ENCODE measurements at places on chromosomes 1 and 21.

GRCh38 chr21:41868062-41868710, 11.0 kb downstream of the PRDM15 start:
- no peak for DNase-seq

DNA sequence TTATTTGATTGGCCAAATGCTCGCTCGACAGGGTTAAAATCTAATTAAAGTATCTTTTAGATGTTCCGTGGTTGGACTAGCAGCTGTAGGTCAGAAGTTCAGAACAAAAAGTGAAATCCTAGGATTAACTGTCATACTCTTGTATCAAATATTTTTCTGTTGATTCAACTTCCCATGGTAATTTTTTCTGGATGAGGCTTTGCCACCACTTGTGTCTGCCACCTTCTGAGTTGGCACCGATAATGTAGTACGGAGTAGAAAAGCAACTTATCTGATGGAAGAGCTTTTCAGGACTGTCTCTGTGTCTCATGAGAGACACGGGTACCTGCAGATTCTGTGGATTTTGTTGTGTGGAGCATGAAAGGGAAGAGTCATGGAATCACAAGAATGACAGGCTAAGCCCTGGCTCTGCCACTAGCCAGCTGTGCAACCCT, 44.6 kb upstream of the CNN3 start:
- no peak for DNase-seq

DNA sequence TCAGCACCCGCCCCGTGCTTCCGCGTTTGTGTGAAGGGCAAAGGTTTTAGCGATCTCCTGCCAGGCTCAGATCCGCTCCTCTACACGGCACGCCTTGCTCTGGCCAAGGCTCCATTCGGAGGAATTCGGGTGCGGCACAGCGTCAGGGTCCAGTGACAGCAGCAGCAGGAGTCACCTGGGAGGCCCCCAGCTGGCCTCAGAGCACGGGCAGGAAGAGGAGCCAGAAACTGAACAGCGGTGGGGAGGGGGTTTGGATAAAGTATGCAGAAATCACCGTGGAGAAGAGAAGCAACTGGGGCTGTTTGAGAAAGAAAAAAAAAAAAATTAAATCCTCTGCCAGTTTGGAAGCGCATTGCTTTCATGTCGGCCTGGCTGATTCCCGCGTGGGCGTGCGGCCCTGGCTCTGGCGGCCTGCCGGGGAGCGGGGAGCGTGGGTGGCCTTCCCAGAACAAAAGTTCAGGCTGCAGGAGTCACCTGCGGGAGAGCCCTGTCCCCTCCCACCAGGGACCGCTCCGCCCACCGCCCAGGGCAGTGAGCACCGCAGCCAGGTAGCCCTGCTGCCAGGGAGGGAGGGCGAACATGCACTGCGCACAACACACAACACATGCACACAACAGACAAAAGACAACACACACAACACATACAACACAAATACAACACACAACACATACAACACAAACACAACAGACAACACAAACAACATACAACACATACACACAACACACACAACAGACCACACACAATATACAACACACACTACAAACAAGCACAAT, 107.6 kb downstream of the ETS2 start:
- no peak for DNase-seq

GRCh38 chr1:15400627-15401026, 9.1 kb upstream of the EFHD2 start:
- DNase-seq: no peak

DNA sequence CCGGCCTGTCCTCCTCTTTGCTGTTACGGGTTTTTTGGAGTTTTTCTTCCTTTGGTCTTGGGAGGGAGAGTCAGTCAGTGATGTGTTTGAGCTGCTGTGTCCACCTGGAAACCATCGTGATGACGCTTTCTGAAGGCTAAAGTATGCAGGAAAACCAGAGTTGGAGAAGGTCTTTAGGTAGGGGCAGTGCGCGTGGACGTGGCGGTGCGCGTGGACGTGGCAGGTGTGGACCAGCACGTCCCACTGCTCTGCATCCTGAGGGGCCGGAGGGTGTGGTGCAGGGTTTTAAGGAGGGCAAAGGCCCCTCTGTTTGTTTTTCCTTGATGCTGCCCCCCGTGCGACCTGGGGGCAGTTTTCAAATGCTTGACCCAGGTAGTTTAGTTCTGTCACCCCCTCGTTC, 29.9 kb downstream of the PRKCZ start:
- DNase-seq: no peak

- no peak for DNase-seq
Observed at GRCh38 chr1:88581703-88582102, 102.4 kb upstream of the PKN2 start.

DNA sequence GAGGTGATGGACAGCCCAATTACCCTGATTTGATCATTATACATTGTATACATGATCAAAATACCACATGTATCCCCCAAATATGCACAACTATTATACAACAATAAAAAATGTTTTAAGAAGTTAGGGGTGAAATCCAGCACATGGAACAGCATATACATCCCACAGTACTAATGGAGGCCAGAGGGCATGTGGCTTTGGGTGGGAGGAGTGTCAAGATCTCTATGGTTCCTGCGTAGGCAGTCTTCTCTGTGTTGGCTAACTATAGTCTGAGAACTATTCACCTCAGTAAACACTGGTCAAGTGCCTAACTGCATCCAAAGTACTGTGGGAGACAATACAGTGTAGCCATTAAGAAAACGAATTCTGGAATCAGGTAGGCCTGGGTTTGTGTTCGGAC, 74.1 kb downstream of the GADD45A start:
- DNase-seq: no peak

- no peak for DNase-seq
Observed at GRCh38 chr1:212691561-212692071, 8.0 kb downstream of the BATF3 start.

DNA sequence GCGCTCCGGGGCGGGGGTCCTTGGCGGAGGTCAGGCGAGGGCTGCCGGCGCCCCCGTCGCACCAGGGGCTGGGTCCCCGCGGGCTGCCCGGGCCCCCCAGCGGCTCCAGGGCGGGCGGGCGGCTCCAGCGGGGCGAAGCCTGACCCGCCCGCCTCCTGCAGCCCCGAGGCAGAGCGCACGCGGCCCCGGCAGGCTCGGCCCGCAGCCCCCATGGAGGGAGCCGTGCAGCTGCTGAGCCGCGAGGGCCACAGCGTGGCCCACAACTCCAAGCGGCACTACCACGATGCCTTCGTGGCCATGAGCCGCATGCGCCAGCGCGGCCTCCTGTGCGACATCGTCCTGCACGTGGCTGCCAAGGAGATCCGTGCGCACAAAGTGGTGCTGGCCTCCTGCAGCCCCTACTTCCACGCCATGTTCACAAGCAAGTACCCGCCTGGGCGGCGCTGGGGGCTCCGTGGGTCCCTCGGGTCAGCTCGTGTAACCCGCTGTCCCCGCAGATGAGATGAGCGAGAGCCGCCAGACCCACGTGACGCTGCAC, 817 bp downstream of the KLHL17 start:
- DNase-seq: no peak

DNA sequence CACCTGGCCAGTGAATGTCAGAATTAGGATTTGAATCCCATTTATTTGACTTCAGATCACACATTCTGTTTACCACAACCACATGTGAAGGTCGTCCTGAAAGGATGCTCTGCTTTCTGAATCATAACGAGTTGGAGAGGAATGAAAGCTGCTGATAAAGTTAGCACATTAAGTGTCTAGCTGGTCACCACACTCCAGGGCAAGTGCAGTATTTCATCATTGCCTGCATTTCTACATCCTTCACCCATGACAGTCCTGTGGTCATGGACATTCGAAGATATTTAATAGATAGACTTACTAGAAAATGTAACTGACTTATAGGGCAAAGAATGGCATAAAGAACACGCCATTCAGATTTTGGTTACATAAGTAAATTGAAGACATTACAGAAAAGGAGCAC, 52.7 kb upstream of the ST6GALNAC3 start:
- DNase-seq: no peak

GRCh38 chr1:91844862-91845528, 41.0 kb downstream of the TGFBR3 start:
- DNase-seq: no peak

GRCh38 chr1:46437723-46438122, 43.6 kb downstream of the FAAH start:
- no peak for DNase-seq

DNA sequence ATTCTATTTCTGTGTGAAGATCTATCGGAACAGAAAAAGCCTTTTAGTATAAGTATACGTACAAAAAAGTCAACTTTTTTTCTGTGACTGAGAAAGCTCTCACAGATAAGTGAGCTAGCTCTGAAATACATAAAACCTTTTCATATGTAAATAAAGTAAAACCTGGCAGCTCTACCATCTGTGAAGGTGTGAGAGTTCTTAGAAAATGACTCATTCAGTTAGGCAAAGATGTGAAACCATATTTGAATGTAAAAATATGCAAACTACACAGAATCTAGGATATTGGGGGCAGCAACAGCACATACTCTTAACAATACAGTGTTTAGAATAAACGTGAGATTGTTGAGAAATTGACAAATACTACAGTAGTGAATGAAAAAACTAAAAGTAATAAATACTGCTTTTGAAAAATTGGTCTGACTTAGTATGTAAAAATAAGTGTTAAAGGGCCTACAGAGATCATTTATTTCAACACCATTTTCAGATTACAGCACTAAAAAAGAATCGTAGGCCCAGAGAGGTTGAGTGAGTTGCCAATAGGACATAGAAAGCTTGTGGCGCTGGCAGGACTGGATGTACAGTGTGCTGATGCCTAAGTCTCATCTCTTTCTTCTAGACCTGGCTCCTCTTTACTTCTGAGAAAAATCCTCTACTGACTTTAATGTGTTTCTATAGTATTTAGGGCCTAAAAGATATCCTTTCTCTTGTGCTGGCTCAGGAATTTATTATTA, 19.8 kb downstream of the ATP6V1G3 start:
- no peak for DNase-seq

DNA sequence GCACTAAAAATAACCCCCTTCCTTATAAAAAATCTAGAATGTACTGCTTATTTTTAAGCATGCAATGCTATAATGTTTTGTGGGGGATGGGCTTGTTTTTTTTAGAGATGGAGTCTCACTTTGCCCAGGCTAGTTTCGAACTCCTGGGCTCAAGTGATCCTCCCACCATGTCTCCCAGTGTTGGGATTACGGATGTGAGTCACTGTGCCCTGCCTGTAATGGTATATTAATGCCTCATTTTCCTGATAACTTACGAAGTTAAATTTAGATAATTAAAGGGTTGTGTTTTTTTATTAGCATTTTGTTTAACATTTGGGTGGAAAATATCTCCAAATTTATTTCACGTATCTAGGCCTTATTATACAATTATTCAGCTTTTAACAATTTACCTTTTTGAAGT, 6.5 kb downstream of the RNF11 start:
- DNase-seq: no peak

DNA sequence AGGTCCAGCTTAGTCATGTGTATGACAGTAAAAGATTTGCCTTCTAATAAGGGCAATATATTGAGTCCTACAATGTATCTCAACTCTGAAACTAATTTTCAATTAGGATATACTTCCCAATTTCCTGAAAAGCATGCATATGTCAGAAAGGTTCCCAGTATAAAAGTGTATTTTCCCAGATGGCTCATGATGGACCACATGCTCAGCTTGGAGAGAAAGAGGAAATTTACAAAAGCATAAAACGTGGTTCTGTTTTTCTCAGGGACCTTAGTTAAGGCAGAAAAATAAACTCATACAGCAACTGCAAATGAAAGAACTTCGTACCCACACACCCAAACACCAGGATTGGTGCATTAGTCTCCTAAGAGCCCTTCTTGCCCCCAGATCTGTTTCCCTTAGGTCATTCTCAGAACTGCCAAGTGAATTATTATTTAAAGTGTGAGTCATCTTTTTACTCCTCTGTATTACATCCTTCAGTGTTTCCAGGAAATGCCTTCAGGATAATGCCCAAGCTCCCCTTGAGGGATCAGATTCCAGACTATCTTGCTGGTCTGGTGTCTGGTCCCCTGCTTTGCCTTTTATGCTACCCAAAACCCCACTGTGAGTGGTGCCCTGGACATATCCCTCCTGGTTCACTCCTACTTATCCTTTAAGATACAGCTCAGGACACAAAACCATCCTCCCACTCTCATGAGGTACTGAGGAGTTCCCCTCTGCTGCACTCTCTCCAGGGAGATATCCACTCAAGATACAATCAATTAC, 57.4 kb downstream of the SSX2IP start:
- no peak for DNase-seq

DNA sequence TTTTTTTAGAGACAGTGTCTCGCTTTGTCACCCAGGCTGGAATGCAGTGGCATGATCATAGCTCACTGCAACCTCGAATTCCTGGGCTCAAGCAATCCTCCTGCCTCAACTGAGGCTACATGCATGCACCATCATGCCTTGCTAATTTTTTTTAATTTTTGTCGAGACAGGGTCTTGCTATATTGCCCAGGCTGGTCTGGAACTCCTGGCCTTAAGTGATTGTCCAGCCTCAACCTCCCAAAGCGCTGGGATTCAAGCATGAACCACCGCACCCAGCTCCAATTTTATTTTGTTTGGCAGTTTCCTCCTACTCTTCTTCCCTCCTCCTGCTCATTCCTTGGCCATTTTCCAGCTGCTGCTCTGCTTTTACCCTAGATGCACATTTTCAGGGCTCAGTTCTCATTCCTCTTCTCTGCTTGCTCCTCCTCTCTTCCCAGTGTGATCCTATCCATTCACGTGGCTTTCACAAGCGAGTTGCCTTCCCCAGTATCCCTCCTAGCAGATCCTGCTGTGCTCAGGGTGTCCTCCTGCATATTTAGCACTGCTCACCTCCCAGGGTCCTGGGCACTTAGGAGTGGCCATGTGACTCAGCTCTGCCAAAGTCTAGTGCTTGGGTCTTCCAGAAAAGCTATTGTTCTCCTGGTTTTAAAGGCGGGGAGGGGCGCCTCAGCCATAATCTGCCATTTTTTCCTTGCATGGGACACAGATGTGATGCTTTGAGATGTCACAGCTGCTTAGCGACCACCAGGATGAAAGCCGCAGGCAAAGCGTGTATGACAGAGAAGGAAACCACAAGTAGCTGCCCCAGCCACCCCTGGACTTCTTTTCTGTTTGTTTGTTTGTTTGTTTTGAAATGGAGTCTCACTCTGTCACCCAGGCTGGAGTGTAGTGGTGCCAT, 33.7 kb downstream of the PSEN2 start:
- DNase-seq: no peak

- no peak for DNase-seq
Observed at GRCh38 chr1:107993920-107994319, 28.9 kb upstream of the VAV3 start.

- DNase-seq: no peak
Observed at GRCh38 chr21:37758982-37759381, 157.3 kb downstream of the KCNJ6 start.

Measured in stimulated activated CD4-positive, alpha-beta T cell treated with anti-CD3 and anti-CD28 coated beads, Interleukin-1b, Interleukin-23, amount 100 ng/mL, for 1 hour (primary cell).